ENCODE measurements at places on chromosomes 4 and X.

DNA sequence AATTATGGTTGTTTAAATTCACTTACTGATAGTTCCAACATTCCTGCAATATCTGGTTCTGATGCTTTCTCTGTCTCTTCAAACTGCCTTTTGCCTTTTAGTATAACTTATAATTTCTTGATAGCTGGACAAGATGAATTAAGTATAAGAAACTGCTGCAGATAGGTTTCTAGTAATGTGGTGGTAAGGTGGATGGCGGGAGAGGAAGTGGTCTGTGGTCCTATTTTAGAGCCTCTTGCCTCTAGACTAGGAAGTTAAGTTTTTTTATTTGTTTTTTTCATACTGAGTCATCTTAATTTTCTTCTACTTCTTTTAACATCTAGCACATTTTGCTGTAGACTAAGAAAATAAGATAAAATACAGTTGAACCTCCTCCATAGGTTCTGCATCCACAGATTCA is 310.0 kb downstream of the SLITRK2 start:
- no peak for DNase-seq

DNA sequence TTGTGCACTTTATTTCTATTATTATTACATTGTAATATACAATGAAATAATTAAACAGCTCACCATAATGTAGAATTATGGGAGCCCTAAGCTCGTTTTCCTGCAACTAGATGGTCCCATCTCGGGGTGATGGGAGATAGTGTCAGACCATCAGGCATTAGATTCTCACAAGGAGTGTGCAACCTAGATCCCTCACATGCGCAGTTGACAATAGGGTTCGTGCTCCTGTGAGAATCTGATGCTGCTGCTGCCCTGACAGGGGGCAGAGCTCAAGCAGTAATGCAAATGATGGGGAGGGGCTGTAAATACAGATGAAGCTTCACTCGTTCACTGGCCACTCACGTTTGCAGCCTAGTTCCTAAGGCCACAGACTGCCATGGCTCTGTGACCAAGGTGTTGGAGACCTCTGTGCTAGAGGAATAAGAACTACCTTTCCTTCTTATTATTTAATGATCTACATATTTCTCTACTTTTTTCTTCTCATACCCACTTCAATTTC is 492.9 kb upstream of the INTU start:
- no peak for DNase-seq

DNA sequence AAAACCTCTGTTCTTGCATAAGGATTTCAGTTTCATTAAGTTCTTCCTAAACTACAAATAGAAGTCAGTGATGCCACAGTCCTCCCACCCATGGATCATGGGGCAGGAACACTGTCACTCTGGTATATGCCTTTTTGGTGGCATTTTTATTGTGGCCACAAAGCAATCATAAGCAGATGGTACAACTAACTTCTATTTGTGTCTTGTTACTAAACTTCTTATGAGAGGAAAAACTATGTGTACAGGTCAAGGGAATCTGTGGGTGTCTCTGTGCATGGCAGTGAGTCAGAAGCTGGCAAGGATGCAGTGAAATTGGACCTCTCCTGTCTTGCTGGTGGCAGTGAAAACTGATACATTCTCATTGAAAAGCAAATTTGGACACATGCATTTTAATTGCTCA is 245.0 kb upstream of the GPC4 start:
- no peak for DNase-seq

GRCh38 chr4:173924561-173924960 is 358.9 kb downstream of the FBXO8 start:
- DNase-seq: no peak

DNA sequence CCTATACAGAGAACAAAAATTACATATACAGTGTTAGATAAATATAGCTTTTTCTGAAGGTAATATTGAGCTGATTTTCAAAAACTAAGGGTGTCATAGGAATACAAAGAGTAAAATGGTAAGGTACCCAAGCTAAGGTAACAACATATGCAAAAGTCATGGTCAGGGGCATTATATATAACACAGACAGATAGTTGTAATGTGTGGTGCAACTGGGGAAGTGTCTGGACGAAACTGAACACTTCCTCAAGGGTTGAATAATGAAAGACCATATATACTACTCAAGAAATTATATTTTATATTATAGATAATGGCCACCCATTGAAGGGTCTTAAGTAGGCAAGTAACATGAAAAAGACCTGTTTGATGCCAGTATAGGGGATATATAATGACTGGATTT is 262.1 kb upstream of the CXXC4 start:
- DNase-seq: no peak

- DNase-seq: no peak
These were observed 1.1 kb downstream of the DCK start for GRCh38 chr4:70994387-70995099.

DNA sequence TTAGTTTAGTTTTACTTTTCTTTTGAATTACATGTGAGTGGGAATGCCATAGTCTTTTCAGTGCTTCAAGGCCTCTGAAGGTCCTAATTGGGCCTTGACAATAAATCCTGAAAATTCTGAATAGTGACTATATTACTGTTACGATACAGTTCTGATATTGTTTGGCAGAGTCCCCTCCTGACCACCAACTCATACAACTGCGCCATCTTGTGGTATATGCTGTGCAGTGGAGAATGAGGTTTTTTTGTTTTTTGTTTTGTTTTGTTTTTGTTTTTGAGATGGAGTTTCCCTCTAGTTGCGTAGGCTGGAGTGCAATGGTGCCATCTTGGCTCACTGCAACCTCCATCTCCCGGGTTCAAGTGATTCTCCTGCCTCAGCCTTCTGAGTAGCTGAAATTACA is 56.6 kb upstream of the CHRDL1 start:
- DNase-seq: no peak

- DNase-seq: no peak
These were observed 47.9 kb upstream of the QRFPR start for GRCh38 chr4:121428721-121429120.

- DNase-seq: no peak
These were observed 111.5 kb downstream of the LARP7 start for GRCh38 chr4:112748352-112748878.

Data from cerebellar nuclear complex (tissue), 1 donor.